Activated CD8-positive, alpha-beta memory T cell treated with anti-CD3 and anti-CD28 coated beads, Interleukin-2, amount 50 U/mL, for 4 hours (primary cell): ENCODE measurements at places on chromosomes 7 and 10.

DNA sequence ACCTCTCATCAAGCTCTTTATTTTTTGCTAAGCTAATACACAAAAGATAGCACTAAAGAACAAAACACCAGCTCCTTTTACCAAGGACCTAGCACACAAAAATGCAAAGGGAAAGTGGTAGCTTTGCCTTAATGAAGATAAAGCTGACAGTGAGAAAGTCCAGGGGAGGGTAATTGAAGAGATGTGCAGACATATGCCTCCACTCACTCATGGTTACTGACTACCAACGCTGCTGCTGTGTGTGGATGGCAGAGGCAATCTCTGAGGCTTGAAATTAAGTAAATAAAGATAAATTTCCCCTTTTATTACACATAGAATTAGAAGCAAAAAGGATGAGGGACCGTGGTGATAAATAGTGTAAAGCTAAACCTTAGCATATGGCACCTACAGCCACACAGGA is 87.0 kb downstream of the HGF start:
- no peak for DNase-seq

- no peak for DNase-seq
Measured at GRCh38 chr7:74018246-74018895, 9.6 kb upstream of the ELN start.

DNA sequence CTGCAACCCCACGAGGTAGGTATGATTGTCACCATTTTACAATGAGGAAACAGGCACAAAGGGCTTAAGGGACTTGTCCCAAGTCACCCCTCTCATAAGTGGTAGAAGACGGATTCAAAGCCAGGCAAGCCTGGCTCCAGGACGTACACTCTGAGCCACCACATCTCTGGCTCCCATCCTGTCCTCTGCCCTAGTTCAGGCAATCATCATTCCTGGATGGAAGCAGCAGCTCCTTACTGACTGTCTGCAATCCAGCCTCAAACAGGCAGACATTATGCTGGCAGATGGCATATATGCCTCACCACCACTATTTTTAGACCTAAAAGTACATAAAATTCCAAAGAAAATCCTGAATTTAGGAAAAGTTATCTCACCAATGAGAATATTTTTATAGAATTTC is 100.7 kb downstream of the USP6NL start:
- no peak for DNase-seq

DNA sequence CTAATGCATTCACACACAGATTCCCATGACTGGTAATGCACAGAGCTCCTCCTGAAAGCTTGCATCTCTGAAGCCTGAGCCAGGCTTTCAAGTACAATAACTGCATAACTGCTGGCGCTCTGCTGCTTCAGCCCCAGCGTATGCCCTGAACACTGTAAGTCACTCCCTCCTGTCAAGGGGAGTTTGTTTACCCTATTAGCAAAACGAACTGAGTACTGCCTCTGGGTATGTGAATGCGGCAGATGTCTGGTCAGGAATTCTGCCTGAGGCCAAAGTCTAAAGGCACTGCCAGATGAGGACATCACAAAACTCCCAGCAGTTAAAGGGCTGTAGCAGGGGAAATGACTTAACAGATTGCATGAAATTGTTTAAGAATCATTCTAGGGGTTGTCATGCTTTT is 97.7 kb downstream of the NRCAM start:
- no peak for DNase-seq

- no peak for DNase-seq
Measured at GRCh38 chr10:96949039-96949683, 117.1 kb downstream of the LCOR start.
